ENCODE measurements at places on chromosomes 3 and 15.

- no peak for DNase-seq
Observed at GRCh38 chr3:23071296-23071695, 131.8 kb upstream of the UBE2E2 start.

- DNase-seq, result no peak
Observed at GRCh38 chr15:82231233-82231632, 31.3 kb downstream of the EFL1 start.

DNA sequence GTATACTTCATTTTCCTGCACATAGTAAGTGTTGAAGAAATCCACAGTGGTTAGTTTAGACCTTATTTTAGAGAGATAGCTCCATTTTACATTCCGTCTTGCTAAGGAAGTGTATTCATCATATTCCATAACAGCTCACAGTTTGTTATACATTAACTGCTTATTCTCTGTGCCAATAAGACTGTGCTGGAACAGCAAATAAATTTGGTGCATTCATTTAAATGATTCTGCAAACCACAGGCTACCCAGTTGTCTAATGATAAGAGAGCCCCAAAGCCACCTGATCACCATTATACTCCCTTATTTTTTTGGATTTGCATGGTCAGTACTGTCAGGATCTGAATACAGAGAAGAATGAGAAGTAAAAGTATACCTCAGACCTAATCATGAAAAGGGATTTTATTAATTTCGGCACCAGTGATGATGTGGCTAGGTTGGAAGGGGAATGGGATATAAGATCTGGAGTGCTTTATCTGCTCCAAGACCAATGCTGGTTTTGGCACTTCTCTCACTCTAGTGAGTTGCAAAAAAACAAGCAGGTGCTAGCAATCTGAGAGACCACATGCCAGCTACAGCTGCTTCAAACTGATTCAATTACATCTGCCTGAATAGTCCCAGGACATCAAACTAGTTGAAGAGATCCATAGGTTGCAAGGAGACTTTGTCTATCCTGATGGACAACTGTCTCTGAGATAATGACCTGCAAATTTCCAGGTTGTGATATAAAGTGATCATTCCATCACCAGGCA lies 254.8 kb downstream of the ZBTB20 start:
- DNase-seq, result peak; percentile 84

- no peak for DNase-seq
Observed at GRCh38 chr15:25180606-25181292, 226.0 kb downstream of the SNRPN start.

GRCh38 chr3:122760453-122761271 lies 33.0 kb downstream of the HSPBAP1 start:
- no peak for DNase-seq

GRCh38 chr3:43870120-43870519 lies 179.4 kb downstream of the ABHD5 start:
- no peak for DNase-seq

DNA sequence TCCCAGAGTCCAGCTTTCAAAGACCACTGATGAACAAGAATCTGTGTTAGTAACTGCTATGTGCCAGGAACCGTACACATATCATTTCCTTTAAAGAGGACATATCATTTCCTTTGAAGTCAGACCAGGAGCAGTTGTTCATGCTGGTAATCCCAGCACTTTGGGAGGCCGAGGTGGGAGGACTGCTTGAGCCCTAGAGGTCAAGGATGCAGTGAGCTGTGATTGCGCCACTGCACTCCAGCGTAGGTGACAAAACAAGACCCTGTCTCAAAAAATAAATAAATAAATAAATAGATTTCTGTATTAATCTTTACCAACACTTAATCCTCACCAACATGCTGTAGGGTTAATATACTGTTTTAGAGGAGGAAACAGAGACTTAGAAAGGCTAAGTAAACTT lies 23.9 kb upstream of the CDV3 start:
- DNase-seq, result no peak

DNA sequence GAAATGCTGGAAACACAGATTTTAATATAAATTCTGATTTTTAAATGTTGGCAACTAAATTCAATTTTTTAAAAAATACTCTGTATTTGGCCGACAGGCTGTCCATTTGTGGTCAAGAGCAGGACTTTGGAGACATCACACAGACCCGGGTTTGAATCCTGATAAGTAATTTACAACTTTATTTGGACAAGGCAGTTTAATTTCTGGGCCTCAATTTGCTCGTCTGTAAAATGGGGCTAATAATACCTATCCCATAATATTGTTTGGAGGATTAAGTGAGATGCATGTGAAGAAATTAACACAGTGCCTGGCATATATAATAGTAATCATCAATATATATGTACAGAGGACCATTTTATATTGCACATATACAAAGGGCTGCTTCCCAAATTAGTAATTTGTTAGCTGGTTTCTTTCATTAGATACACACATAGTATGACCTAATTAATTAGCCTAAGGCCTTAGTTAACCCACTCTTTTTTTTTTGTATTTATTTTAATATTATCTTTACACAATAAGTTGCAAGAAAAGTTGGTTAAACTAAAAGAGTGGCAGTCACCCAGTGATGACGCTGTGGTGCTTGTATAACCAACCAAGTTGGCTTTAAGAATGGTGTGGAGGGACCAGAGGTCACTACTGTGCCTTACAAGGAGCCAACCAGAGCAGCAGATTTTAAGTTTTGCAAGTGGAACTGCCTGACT lies 665 bp downstream of the PIGB start:
- no peak for DNase-seq

GRCh38 chr3:148073721-148074456 lies 623.8 kb upstream of the AGTR1 start:
- no peak for DNase-seq

DNA sequence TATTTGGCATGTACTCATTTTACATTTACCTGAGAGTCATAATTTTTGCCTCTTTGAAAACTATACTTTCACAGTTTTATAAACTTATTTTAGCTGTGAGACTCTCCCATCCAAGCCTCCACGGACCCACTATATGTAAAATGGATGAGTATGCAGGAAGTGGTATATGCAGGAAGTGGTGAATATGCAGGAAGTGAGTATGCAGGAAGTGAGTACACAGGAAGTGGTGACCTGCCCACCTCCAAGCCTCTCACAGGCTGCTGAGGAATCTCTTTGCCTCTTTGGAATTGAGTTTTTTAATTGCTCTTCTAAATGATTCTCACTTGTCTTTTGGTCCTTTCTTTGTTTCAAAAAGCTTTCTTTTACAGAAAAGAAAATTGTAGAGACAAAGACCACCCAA lies 85.2 kb downstream of the KBTBD8 start:
- DNase-seq, result no peak

DNA sequence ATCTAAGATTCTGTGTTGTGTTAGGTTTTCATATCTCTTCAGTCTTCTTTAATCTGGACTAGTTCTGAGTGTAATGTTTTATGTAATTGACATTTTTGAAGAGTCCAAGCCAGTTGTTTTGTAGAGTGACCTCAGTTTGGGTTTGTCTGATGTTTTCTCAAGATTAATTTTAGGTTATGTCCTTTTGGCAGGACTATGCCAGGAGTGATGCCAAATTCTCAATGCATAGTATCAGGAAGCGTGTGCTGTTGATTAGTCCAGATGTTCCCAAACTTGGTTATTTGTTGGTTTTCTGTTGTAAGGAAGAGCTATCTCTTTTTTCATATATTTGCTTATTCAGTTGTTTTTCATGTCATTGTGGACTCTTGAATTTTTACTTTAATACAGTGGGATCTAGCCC lies 32.6 kb downstream of the NMD3 start:
- no peak for DNase-seq

- DNase-seq, result no peak
Observed at GRCh38 chr3:172647823-172648222, 63.0 kb downstream of the NCEH1 start.

GRCh38 chr15:99324082-99324620 lies 72.9 kb downstream of the LRRC28 start:
- no peak for DNase-seq

- no peak for DNase-seq
Observed at GRCh38 chr15:98401029-98401428, 247.3 kb upstream of the IGF1R start.

DNA sequence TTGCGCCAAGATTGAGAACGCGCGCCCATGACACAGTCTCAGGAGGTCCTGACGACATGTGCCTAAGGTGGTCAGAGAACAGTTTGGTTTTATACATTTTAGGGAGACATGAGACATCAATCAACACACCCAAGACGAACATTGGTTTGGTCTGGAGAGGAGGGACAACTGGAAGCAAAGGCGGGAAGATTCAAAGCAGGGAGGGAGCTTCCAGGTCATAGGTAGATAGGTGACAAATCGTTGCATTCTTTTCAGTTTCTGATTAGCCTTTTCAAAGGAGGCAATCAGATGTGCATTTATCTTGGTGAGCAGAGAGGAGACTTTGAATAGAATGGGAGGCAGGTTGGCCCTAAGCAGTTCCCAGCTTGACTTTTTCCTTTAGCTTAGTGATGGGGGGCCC lies 828.4 kb upstream of the DPPA4 start:
- DNase-seq, result no peak

DNA sequence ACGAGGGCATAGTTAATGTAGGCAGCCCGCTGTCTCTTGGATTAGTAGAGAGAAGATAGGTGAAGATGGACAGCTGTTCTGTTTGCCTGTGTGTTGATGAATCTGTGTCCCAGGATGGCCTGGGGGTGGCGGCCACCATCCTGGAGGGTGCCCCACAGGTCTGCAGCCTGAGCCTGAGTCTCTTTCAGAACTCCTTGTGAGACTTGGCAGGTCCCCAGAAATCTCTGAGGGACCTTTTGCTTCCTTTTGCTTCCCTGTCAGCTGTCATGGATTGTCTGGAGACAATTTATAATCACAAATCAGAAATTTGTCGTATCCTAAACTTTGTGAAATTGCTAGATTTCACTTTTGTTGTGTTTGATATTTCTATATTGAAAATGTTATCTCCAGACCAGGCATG lies 17.4 kb downstream of the FAN1 start:
- no peak for DNase-seq

GRCh38 chr3:105364128-105364527 lies 2.6 kb upstream of the ALCAM start:
- DNase-seq, result no peak

- DNase-seq, result no peak
Observed at GRCh38 chr15:75947092-75947491, 43.4 kb downstream of the FBXO22 start.

- no peak for DNase-seq
Observed at GRCh38 chr3:127305499-127306060, 17.7 kb upstream of the PRR20G start.

- DNase-seq, result no peak
Observed at GRCh38 chr15:82871358-82871757, 61.9 kb downstream of the WHAMM start.

DNA sequence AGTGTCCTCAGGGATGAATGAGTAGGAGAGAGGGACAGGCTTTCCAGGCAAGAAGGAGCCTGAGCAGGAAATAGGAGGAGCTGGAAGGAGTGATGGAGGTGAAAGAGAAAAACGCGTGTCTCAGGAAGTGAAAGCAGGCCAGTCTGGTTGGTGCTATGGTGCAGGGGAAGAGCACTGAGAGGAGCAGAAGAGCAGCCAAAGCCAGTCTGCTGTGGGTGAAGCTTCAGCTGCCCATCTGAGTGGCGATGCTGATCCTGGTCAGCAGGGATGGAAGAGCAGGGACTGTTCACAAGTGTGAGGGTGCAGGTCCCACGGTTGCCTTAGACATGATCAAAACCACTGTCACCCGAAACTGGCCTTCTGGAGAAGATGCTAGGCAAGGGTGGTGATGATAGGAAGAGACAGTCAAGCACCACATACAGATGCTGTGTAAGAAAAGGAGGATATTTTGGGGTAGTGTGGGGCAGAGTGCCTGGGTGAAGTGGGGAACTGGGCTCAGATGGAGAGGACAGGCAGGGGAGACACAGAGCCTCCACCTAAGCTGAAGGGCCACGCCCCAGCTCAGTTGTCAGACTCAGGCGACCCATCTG lies 5.5 kb upstream of the KY start:
- no peak for DNase-seq

- DNase-seq, result peak; percentile 41
Observed at GRCh38 chr15:52183562-52184173, 7.5 kb downstream of the GNB5 start.

DNA sequence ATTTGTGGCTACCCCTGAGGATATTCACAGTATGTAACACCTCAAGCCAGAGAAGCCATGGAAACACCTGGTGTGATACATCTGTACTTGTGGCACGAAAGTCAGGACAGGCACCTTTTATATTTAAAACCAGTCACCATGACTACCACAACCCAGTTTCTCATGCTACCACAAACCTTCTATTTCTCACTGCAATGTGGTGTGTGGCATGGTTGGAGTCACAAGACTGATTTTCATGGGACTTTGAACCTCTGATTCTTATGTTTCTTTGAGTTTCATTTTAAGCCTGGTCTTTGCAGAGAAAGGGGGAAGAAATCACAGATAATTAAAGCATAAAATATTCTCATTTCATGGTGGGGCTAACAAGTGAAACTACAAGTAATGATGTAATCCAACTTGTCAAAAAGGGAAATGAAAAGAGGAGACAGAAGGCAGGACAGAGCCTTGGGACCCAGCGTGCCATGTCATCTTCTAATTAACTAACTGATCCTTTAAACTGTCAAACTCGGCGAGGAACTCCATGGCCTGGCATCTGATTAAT lies 175.9 kb downstream of the PDZRN3 start:
- DNase-seq, result no peak

DNA sequence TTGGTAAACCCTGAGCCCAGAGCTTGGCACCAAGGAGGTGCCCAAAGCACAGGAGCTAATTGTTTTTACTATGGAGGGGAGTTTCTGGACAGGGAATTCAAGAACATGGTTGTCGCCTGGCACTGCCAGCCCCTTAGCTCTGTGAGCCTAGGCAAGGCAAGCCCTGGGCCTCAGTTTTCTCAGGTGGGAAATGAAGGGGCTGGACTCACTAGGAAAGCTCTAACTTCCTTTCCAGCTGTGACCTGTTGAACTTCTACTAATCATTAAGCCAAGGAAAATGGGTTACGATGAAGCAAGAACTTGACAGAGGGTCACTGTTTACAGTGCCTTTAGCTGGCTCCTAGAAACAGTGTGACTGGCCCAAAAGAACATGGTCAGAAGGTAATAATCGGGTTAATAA lies 277.2 kb downstream of the SHQ1 start:
- no peak for DNase-seq

DNA sequence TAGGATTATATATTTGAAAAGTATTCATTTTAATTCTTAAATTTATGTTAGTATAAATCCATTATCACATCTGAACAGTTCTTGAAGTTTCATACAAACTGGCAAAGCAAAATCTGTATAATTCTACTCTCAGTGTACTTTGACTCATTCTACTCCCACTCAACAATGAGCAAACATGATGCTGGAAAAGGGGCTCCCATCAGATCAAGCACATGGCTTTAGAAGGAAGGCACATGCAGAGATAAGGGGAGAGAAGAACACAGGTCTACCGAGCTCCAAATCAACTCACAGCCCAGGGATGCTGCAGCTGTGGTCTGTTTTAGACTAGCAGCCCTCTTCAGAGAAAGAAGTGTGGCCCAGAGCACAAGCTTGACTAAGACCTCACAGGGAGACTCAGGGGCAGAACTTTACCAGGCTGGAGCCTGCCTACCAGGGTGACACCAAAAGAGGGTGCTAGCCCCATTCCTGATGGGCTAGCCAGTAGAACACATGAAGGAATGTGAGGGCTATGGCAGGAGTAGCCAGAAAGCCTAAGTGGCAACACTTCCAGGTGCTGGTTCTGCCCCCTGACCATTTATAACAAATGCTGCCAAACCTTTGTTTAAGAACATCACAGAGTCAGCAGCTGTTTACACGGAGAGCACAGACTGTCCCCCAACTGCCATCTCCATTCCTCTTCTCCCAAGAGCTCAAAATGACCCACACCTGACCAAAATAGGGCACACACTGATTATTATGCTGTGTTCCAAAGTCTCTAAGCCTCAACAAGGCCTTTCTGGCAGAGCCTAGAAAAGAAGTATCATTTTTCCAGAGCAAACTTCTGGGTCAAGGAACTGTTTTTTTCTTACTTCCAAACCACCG lies 19.5 kb downstream of the SEC22C start:
- no peak for DNase-seq

Data from SK-N-DZ (cell line).